ENCODE measurements at places on chromosomes 6 and 20. TPM values are rescaled to one million over a fixed set of nuclear protein-coding genes. Genes with fewer than 3 reads are reported as not detected.

- H3K36me3 ChIP-seq = no peaks in the 10 kb centered on the region
- H3K4me3 ChIP-seq = no peak overlapping the region
- H3K27ac ChIP-seq = peak overlapping the region; percentile 81
- H3K27me3 ChIP-seq = no peaks in the 10 kb centered on the region
- peak; percentile 91 for DNase-seq
These were observed 3.1 kb downstream of the GABRR2 start for GRCh38 chr6:89311853-89312531.

DNA sequence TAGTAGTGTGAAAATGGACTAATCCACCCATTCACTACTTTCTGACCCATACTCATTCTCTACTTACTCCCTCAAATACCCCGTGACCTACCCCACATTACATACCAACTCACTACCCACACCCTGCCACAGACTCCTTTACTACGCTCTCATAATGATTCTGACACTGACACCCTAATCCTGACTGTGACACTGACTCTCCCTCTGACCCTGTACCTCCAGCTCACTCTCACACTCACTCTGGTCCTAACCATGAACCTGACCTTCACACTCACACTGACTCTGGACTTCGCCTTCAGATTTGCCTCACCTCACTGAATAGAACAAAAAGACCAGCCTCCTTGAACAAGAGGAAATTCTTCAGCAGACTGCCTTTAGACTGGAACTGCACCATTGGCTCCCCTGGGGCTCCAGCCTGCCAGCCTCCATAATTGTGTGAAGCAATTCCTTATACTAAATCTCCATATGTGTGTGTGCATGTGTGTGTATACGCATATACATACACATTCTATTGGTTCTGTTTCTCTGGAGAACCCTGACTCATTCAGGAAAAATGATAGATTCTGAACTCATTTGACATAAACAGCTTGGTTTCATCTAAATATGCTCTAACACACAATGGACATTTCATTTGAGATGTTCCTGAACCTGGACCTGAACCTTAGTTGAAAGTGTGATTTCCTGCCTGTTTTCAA is 10.5 kb upstream of the ZNF343 start:
- no peak for DNase-seq
- no peaks in the 10 kb centered on the region for H3K4me1 ChIP-seq
- H3K27ac ChIP-seq = no peak overlapping the region

DNA sequence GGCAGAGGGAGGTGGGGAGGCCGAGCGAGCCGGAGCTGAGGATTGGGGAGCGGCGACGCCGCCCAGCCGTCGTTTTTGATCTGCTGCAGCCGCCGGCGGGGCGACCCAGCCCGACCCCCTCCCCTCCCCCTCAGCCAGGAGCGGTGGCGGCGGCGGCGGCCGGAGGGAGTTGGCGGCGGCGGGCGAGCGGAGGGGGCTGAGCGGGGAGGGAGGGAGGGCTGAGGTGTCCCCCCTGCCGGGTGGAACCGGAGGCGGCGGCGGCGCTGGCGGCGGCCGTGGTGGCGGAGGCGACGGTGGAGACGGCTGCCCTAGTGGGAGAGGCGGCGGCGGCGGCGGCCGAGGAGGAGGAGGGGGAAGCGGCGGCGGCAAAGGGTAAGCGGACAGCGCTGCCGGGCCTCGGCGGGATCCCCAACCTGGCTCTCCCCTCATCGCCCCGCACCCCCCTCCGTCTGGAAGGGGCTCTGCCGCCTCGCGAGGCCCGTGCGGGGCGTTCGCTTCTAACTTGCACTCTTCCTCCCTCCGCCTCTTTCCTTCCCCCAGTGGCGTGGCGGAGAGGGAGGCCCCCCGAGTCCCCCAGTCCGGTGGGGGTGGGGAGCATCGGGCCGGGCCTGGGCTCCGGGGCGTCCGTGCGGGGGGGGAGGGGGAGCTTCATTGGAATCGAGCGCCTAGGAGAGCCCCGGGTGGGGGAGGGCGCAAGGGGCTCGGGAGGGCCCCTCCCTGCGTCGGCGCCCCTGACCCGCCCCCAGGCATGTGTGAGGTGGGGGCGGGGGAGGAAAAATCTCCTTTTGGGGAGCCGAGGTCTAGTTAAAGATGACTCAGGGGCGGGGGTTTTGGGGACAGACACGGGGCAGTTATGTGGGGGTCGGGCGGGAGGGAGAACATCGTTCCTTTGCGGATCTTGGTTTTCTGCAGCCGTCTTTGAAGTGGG is at the start of gene TAB2:
Gene TAB2, plus strand, starts transcription at position 69 of the 928 bp plus-strand sequence. CDS start 52,286 bp downstream, outside the sequence.
- peak within 1 kb of the TSS; percentile 95 for H3K4me3 ChIP-seq
- H3K4me1 ChIP-seq = no peaks in the 10 kb centered on the region
- peak within 1 kb of the TSS; percentile 99 for H3K27ac ChIP-seq
- H3K27me3 ChIP-seq = no peaks in the 10 kb centered on the region
- peak; percentile 81 for DNase-seq

GRCh38 chr20:57458400-57459160 is 66.4 kb downstream of the CTCFL start:
- no peak overlapping the region for H3K4me3 ChIP-seq
- no peak overlapping the region for H3K27ac ChIP-seq
- no peak for DNase-seq
- H3K27me3 ChIP-seq = no peaks in the 10 kb centered on the region

GRCh38 chr20:11719153-11719552 is 198.5 kb upstream of the BTBD3 start:
- H3K4me1 ChIP-seq = no peaks in the 10 kb centered on the region
- no peaks in the 10 kb centered on the region for H3K36me3 ChIP-seq

DNA sequence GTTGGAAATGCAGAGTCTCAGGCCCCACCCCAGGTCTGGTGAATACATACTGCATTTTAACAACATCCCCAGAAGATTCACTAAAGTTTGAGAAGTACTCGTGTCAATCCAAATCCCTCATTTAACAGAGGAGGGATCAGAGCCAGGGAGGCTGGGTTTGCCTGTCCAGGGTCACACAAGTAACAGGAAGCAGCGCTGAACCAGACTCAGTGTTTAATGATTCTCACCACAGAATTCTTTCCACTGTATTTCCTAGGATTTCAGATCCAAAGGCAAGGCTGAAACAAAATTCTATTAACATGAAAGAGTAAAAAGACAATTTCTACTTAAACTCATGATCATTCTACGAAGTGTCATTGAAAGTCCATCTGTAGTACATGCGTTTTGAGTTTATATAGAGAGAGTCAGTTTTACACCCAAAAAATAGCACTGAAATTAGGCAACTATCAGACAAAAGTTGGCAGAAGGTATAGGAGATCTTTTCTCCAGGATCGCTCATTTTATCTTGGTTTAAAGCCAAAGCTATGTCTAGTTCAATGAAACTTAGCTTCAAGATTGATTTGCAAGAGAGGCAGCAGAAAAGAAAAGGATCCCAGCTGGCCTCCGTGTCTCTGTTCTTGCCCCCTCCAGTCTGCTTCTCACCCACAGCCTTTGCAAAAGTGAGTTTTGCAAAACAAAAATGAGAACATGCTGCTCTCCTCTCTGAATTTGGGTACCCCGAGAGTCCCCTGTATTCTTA is 6.0 kb upstream of the AGPAT4 start:
- H3K27ac ChIP-seq = no peak overlapping the region
- no peak for DNase-seq
- no peaks in the 10 kb centered on the region for H3K27me3 ChIP-seq
- H3K4me1 ChIP-seq = no peaks in the 10 kb centered on the region

GRCh38 chr6:87105823-87106222 is 10.9 kb upstream of the CGA start:
- no peak overlapping the region for H3K4me3 ChIP-seq
- H3K4me1 ChIP-seq = peaks cover 3% of the 10 kb centered on the region
- peaks cover 4% of the 10 kb centered on the region for H3K27me3 ChIP-seq
- H3K27ac ChIP-seq = no peak overlapping the region
- DNase-seq = no peak
- H3K36me3 ChIP-seq = no peaks in the 10 kb centered on the region

DNA sequence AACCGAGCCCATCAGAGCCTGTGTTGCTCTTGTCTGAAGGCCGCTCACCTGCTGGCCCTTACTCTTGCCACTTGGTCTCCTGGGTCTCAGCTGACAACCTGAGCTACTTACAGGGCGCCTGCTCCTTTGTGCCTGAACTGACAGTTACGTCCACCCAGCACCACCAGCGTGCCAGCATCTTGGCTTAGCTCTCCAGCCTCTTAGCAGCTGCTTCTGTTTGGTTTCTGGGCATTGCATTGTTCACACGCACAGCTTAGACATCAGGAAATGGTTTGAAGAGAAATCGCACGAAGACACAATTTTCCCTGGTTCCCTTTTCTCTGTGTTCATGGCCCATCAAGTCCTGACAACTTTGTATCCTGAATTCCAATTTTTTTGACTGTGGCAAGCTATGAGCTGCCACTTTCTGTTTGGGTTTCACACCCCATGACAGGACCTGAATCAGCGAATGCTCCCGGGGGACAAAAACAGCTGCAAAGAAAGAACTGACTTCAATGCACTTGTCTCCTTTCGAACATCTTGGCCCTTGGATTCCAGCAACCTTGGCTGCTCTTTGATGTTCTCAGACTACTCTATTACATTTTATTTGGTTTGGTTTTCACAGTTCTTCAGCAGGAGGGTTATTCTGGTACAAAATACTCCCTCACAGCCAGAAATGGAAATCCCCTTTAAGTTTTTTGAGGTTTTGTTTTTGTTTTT is 45.2 kb upstream of the LY86 start:
- no peak overlapping the region for H3K27ac ChIP-seq
- H3K4me3 ChIP-seq = no peak overlapping the region
- peaks cover 26% of the 10 kb centered on the region for H3K27me3 ChIP-seq

DNA sequence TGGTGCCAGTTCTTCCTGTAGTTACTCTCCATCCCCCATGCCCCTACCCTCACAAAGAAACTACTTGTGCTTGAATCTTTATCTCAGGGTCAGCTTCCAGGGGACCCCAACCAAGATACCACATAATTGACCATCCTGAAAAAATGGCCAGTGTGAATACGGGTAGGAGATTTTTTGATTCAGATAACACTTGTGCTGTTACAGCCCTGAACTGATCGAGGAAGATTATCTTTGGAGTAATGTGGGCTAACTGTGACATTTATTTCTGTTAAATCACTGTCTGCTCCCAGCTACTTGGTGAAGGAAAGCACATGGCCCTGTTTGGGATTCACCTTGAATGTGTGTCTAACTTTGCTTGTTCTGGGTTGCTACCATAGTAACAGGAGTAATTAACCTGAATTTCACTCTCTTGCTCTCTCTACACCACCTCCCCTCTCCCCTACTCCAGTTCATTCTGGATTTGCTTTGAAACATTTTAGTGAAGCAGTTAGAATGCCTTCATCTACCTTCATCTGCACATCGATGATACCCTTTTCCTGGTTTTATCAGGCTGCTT is 219.6 kb upstream of the CHD6 start:
- no peak overlapping the region for H3K27ac ChIP-seq
- no peak for DNase-seq
- H3K27me3 ChIP-seq = no peaks in the 10 kb centered on the region
- H3K36me3 ChIP-seq = no peaks in the 10 kb centered on the region

GRCh38 chr6:14851281-14851680 is 394.6 kb upstream of the JARID2 start:
- H3K27ac ChIP-seq = no peak overlapping the region
- H3K36me3 ChIP-seq = no peaks in the 10 kb centered on the region
- H3K4me3 ChIP-seq = no peak overlapping the region
- no peak for DNase-seq
- no peaks in the 10 kb centered on the region for H3K27me3 ChIP-seq
- H3K4me1 ChIP-seq = no peaks in the 10 kb centered on the region

DNA sequence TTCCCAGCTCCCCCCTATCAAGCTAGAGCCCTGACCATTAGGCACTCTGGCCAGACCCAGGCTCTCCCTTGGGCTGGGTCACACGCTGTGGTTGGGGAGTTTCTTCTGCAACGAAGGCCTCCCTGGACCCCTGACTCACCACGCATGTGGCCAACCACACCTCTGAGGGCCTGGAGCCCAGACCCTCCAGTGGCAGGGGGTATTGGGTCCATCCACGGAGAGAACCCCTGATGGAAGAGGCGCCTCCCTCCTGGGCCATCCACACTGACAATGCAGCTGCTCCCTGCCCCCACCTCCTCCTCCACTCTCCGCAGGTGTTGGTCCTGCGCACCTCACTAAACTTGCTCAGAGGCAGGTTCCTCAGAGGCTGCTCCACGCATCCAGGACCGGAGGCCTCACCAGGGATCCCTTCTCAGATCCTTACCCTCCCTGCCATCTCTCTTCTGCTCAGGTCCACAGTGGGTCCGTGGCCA is 125.4 kb downstream of the RNASET2 start:
- no peak overlapping the region for H3K4me3 ChIP-seq
- no peaks in the 10 kb centered on the region for H3K27me3 ChIP-seq
- no peaks in the 10 kb centered on the region for H3K4me1 ChIP-seq
- no peak for DNase-seq

DNA sequence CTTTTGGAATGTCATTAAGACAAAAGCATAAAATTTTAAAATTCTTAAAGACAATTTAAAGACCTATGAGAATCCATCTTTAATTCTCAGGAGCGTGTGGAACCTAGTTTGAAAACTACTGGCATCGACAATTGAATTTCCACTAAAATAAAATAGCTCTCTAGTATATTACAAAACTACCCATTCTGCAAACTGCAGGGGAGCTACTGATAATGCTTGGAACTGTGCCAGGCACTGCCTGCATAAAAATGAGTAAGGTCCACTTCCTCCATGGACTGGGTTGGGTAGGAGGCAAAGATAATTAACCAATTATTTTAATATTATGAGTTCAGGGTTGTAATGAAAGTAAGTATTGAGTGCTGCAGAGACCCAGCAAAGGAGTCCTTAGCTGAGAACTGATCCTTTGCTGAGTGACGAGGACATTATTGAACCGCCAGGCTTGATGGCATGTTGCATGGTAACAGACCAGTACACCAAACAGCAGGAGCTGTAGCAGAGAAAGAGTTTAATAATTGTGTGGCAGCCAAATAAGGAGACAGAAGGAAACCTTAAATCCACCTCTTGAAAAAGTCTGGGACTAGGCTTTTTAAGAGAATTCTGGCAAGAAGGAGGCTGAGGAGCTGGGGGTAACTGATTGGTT is 261.3 kb downstream of the ESR1 start:
- no peaks in the 10 kb centered on the region for H3K36me3 ChIP-seq
- H3K27ac ChIP-seq = no peak overlapping the region
- H3K4me3 ChIP-seq = no peak overlapping the region
- no peaks in the 10 kb centered on the region for H3K4me1 ChIP-seq
- DNase-seq = no peak

FAM209B gene
- total RNA-seq = not detected

CD24 gene
- 545 TPM for total RNA-seq

BANF2 gene
- total RNA-seq = not detected

SOX18 gene
- total RNA-seq = 2.8 TPM

ARMC2 gene
- total RNA-seq = 9.0 TPM

All from endodermal cell (in vitro differentiated cells).